AML-193 (cell line): ENCODE measurements at places on chromosomes 6 and 20.

GRCh38 chr6:111700135-111700690 is 94.5 kb upstream of the TRAF3IP2 start:
- DNase-seq: no peak

GRCh38 chr6:50271266-50271665 is 221.5 kb upstream of the DEFB112 start:
- no peak for DNase-seq

DNA sequence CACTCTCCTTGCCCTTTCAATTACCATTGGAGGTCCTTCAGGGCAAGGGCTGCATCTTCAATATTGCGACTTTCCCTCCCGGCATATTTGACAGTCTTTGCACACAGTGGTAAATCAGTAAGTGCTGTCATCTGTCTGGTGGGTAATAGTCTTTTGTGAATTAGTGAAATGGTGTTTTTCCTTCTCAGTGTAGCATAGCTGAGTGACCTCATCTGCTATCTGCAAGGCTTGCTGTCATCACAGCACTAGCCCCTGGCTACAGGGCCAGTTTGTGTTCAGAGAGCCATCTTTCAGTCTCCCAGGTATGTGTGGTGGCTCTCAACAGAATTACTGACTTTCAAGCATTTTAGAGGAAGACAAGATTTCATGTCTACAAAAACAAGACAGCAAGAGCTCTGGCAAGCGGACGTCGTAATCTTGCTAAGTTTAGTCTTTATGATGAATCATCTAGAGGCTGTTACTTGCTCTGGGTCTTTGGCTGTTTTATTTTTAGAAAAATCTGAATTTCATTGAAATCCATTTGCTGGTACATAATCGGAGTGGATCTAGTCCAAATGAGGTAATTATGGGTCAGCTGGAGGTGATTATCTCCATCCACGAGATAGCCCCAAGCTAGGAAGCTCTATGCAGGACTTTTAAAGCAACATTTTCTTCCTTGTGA is 528.9 kb downstream of the EPM2A start:
- DNase-seq: no peak

DNA sequence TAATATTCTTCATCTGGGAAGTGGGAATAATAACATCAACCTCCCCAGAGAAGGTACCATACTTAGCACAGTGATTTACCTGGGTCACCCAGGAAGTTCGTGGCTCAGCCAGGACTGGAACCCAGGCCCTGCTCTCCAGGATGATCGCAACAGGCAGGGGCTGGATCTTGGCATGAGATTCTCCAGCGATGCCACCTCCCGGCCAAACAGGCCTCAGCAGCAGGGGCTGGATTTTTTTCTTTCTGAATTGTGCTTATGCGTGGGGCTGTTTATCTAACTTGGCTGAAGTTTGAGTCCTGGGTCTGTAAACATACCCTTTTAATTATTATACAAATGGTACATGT is 129.5 kb upstream of the PTPN1 start:
- DNase-seq: no peak

DNA sequence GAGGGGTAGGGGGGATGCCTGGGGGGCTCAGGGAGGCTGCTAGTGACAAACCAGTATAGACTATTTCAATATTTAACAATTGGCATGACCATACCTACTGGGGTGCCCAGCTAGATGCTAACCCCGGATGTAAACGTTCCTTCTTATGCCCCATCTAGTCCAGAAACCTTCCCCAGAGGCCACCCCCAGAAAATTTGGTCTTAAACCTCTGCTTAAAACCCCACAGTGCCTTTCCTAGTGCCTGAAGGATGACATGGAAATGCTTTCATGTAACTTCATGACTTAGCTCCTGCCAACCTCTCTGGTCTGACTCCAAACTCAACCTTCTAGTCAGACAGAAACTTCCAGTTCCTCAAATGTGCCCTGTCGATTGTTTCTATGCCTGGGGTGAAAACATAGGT is 52.0 kb downstream of the JPH2 start:
- DNase-seq: no peak
